Fibroblast of skin of left quadriceps (primary cell): ENCODE measurements at places on chromosomes 12 and 14.

GRCh38 chr12:30000401-30000800, 216.7 kb upstream of the TMTC1 start:
- no peak for DNase-seq

GRCh38 chr14:44029933-44030332, 477.1 kb downstream of the FSCB start:
- DNase-seq, result peak; percentile 19

GRCh38 chr12:24966951-24967564, 18.2 kb upstream of the BCAT1 start:
- DNase-seq, result no peak

DNA sequence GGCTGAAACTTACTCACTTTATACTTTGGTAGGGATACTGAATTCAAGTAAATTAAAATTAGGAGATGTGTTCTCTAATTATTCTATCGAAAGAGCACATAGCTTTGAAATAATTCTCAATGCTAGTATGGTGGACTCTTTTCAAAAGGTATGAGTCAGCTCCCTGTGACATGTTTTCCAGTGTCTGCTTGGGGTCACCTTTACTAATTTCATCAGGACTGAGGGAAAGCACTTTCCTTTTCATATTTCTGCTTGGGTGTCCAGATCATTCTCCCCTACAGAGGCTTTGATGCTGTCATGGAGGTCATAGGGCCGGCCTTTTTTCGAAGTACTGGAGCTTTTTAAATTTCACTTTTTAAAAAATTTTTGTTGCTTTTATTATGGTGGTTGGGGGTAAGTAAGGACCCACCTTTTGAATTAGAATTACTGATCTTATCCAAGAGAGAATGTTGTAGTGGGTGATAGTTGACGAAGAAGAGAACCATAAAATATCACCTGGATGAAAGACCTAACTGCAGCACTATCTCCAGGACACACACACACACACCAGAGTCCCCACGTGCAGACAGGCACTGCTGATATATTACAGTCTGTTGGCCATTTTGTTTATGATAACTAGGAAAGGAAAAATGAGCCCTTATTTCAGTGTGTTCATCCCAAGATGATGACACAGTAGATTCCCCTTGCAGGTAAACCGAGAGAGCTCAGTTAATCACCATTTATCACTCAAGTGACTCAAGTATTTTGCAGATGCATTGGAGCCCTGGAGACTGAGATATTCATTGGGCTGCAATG, 558.6 kb downstream of the DIO2 start:
- DNase-seq, result no peak

DNA sequence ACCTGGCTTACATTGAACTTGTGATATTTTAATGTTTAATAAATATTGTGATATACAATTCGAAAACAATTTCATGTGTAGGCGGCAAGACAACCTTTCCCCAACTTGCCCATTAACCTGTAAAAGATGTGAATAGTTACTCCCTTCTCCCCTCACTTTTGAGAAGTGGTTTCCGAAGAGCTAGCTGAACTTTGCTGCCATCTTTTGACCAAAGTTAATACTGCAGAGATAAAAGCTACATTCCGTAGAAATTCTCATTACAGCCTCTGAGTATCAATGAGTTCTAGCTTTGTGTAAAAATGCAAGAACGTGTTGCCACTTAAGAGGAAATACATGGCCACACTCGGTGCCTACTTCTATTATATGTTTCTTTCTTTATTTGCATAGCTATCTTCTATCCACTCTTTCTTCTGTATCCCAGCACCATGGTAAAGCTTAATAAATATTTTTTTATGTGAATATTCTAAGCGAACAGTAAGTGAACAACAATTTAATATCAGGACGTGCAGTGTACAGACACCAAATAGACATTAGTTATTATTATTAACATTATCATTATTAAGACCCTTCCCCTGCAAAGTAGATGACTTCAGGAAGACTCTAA, 105.1 kb upstream of the TMEM260 start:
- no peak for DNase-seq

GRCh38 chr14:71372411-71372838, 465.2 kb downstream of the PCNX1 start:
- peak; percentile 74 for DNase-seq

- DNase-seq, result peak; percentile 45
These were observed 48.8 kb upstream of the PAPLN start for GRCh38 chr14:73188501-73188911.

DNA sequence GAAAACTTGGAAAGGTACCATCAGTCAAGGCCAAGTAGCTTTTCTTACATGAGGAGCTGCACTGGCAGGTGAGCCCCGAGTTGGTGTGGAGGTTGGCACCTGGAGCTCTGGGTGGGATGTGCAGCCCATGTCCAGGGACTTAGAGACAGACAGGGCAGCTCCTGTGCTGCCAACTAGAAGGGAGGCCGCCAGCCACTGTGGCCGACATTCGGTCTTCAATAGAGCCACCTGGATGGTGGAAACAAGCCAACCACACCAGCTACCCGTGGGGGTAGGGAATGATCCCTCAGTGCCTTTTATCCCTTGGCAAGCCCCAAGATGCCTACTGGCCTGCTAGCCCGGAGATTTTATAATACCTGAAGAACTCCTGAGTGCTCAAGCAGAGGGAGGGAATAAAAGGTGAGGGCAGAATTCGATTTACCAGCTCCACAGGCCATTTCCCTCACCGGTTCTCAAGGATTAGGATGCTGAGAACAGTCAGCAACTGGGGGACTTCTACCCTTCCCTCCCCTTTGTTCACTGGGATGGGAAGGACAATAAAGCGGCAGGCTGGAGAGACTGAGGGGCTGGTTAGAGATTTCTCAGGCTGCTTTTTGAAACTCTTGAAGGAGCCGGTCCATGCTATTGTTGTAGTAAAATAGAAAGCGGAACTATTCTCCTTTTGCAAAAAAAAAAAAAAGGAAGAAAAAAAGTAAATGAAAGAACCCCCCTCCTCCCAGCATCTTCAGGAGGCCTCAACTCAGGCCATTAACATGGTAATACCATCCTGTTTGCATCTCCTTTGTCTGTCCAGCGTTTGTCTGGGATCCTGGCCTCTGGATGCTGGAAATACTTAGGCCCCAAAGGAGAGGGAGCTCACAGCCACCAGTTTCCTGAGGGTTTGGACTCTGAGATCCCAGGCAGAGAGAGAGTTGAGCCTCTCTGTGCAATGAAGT, 321.6 kb downstream of the ZFP36L1 start:
- no peak for DNase-seq

DNA sequence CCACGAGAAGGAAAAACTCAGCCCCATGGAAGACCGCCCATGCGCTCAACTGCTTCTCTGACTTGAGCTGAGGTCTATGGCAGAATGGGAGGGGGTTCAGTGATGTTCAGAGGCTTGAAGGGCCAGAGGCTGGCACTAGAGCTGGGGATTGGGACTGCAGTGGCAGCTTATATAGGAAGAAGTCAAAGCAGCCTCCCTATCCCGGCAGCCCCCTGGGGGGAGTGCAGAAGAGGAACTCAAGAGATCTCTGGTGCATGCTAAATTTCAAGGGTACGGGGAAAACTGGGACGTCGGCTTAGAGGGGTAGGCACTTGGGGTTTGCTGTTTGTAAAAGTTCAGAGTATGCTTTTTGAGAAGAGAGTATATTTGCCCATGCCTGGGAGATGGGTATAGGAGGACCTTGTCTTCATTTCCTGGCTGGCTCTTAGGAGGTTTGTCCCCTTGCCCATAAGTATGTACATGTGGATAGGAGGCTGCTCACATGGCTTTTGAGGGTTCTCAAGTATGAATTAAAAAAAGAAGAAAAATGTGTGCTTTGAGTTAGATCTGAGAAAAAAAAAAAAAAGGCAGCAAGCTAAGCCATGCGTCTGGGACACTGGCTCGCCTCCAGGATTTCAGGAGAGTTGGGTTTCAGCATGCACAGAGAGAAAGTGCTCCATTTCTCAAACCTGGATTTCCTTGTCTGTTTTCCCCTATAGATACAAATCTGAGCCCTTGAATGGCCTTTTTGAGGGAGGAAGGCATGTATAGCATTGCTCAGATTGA, 3.2 kb upstream of the MEG3 start:
- peak; percentile 43 for DNase-seq

DNA sequence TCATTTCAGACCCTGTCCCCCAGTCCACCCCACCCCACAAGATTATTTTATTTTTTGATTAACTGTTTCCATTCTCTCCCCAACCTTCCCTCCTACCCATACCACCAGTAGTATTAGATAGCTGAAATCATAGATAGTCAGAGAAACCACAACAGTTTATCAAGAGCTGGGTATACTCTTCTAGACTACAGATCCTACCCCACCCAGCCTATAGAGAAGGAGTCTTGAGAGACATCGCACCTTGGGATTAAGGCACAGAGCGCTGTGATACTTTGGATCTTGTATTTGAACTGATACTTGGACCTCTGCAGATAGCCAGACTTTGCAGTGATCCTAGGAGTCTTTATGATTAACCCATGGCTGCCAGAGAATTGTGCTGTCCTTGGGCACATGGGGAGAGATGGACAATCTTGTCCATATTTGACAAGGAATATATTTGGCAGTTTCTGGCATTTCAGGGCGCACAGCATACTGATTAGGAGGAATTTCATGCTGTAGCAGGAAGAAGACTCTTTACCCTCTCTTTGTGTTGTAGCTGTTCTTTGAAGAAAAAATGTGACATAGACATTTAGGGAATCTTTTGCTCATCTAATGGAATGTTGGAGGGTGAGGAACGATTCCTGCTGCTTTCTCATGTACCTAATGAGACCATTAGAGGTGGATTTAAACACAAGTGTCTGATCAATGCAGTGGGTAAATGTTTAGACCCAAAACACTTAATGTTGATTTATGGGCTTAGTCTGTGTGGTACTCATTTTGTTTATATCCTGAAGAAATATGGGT, 982 bp downstream of the RBMS2 start:
- DNase-seq, result no peak

DNA sequence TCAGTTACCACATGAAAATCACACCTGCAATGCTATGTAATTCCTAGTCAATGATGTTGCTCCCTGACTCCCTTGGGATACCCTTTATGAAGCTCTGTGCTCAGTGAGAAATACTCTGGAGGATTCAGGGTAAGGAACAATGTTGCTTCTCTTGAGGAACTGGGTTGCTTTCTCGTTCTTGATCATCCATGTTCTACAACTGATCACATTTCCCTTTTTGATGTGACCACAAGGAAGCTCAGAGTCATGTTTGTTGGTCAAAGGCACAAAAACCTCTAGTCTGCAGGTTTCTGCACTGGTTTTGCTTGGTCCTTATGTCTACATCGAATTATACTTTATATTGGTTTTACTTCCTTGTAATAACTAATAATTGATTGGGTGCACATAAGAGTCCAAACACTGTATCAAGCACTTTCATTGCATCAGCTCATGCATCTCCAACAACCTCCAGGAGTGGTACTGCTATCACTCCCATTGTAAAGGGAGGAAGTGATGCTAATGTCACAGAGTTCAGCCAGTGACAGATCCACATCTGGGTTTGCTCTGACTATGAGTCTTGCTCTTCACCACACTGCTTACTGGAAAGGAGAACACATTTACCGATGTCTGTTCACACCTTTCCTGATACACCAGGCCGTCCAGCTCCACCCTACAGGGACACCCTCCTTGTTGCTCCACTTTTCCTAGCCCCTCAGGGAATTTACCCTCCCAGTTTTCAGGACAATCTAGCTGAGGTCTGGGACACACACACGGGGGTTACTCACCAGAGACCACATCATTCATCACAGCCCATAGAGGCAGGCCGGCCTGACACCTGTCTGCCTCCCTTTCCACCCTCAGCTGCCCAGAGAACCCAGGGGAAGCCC, 41.0 kb downstream of the CMKLR1 start:
- no peak for DNase-seq

DNA sequence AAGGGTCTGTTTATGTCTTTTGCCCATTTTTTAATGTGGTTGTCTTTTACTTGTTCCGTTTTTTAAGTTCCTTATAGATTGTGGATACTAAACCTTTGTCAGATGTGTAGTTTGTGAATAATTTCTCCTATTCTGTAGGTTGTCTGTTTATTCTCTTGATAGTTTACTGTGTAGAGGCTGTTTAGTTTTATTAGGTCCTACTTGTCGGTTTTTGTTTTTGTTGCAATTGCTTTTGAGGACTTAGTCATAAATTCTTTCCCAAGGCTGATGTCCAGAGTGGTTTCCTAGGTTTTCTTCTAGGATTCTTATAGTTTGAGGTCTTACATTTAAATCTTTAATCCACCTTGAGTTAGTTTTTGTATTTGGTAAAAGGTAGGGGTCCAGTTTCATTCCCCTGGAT, 33.9 kb downstream of the SLC39A9 start:
- no peak for DNase-seq

DNA sequence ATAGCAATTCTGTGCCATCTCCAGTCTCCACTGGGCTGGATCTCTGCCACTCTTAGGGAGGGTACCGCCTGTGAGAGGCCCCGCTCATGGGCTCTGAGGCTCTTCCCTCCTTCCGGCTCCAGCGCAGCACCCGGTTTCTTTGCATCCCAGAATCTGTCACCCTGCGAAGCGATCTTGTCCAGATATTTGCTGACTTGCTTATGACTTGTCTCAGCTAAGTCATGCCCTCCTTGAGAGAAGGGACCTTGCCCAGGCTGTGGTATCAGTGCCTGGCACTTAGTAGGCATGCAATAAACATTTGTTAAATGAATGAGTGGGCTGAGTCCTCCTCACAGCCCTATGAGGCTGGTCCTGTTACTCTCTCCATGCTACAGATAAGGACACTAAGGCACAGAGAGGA, 13.4 kb downstream of the KRT80 start:
- DNase-seq, result no peak

GRCh38 chr14:82045339-82045738, 511.7 kb upstream of the SEL1L start:
- no peak for DNase-seq

DNA sequence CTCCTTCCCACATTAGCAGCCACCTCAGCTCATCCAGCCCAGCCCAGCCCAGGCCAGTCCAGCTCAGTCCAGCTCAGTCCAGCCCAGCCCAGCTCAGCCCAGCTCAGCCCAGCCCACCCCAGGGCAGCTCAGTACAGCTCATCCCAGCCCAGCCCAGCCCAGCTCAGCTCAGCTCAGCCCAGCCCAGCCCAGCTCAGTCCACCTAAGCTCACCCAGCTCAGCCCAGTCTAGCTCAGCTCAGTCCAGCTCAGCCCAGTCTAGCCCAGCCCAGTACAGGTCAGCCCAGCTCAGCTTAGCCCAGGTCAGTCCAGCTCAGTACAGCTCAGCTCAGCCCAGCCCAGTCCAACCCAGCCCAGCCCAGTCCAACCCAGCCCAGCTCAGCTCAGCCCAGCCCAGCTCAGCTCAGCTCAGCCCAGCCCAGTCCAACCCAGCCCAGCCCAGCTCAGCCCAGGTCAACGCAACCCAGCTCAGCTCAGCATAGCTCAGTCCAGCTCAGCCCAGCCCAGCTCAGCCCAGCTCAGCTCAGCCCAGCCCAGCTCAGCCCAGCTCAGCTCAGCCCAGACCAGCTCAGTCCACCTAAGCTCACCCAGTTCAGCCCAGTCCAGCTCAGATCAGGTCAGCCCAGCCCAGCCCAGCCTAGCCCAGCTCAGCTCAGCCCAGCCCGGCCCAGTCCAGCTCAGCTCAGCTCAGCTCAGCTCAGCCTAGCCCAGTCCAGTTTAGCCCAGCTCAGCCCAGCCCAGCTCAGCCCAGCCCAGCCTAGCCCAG, 63.0 kb downstream of the TMEM121 start:
- no peak for DNase-seq
